Stimulated activated CD8-positive, alpha-beta memory T cell treated with anti-CD3 and anti-CD28 coated beads, Interleukin-12 subunit alpha, Interleukin-12 subunit beta, amount 100 ng/mL, for 1 hour (primary cell): ENCODE measurements at places on chromosomes 1 and 21.
A peak's percentile ranks its signal among the peaks of the same experiment; 100 is the strongest.

GRCh38 chr21:33849834-33850233 is 65.8 kb downstream of the ATP5PO start:
- DNase-seq = no peak

GRCh38 chr1:246212013-246212412 is 295.1 kb downstream of the SMYD3 start:
- DNase-seq = no peak

DNA sequence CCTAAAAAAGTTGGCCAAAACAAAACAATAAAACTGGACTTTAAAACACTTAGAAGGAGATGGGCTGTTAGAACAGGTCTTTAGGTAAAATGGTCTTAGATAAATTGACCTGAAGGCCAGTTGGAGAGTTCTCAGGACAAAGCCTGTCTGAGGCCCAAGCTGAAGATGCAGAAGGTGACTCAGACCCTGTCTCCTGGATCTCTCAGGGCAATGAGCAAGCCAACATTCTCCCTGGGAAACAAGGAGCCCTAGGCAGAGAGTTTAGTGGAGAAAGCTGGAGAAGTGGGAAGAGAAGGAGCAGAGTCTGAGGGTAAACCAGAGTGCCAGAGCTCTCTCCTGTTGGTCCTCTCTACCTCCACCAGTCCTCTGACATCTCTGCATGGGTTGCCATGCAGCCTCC is 70.1 kb downstream of the FCRL5 start:
- no peak for DNase-seq

GRCh38 chr1:222706815-222707214 is 5.5 kb downstream of the AIDA start:
- DNase-seq = no peak

DNA sequence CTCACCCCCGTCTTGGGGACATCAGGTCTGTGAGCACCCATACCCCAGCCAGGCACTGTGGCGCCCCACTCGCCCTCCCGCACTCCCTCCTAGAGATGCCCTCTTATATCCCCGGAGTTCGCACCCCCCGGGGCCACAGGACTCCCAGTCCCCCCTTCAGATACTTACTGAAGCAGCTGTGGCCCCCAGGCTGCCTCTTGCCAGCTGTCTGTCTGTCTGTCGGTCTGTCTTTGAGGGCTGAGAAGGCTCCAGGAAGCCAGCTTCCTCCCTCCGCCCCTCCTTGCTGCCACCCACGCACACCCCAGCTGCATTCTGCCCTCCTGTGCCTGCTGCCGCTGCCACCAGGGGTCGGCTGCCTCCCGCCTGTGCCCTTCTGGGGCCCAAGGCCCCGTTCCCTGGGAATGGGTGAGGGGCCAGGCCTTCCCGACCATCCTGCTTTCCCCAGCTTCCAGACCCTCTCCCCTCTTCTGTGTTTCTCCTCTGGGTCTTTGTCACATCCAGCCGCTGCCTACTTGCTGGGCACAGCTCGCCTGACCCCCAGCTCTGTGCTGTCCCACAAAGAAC is at the start of gene PTPN7:
TSS of gene PTPN7 (minus strand) at position 226 of the 564 bp plus-strand sequence. CDS start 1,200 bp downstream, outside the sequence.
- DNase-seq = peak; percentile 75

DNA sequence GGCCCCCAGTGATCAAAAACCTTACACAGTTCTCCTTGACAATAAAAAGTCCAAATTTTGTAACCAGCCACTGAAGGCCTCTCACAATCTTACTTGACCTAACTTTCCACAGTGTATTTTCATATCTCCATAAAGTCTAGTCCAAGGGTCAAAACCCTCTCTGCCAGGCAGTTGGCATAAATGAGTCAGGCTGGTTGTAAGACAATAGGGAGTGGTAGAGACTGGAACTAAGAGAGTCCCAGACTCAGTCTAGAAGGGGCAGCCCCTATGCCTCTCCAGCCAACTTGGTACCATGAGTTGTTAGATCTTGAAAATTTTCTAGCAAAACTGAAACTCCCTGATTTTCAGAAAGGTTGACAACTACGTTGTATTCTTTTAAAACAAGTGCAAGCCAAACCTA is 21.0 kb downstream of the KIF21B start:
- no peak for DNase-seq

- no peak for DNase-seq
These were observed 473.3 kb downstream of the MRPL39 start for GRCh38 chr21:25133939-25134338.
